ENCODE measurements at places on chromosomes 2 and 18.

GRCh38 chr2:182594286-182594685 lies 121.8 kb upstream of the DNAJC10 start:
- DNase-seq: peak; percentile 60

GRCh38 chr2:6826081-6826913 lies 39.4 kb downstream of the CMPK2 start:
- DNase-seq: peak; percentile 81

GRCh38 chr2:5695654-5696403 lies 3.6 kb downstream of the SOX11 start:
- peak; percentile 14 for DNase-seq

- DNase-seq: no peak
These were observed 83.4 kb upstream of the RGPD4 start for GRCh38 chr2:107743274-107743673.

DNA sequence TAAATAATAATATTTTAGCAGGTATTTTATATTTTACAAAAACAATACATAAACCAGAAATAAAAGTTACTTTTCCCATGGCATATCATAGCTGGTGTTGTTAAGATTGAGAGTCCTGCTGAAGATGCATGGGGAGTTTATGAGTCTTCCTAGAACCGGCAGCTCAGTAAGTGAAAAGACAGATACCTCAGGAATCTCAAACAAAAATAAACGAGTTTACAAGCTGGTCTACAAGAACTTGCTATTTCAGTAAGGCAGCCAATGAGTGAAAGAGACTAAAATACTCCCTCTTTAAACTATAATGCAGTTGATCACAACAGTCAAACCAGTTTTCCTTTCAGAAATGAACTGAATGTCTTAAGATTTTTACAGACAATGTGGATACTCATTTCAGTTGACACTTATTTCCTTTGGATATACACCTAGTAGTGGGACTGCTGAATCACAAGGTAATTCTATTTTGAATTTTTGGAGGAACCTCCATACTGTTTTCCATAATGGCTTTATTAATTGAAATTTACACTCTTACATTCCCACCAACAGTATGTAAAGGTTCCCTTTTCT lies 8.9 kb downstream of the GAREM1 start:
- no peak for DNase-seq

DNA sequence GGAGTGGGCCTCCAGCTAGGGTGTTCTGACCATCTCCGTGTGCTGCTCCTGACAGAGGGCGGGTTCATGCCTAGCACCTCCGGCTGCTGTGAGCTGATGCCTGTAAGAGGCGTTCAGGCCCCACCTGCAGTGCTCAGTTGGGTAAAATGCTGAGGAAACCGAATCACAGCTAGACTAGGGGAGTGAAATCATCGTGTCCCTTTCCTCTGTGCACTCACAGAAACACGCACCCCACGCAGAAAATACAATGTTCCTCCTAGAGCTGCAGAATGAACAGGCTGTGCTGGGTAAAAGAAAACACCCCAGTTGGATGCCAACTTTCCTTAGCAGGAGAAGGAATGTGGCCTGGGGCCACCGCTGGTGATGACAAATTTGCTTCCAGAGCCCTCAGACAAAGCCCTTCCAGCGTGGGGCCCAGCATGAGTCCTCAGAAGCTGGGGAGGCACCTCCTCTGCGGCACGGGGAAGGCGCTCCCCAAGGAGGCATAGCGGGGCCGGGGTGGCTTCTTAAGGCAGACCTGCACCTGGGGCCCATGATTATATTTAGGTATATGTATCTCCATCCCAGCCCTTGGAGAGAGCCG lies 16.3 kb upstream of the ARHGEF4 start:
- DNase-seq: peak; percentile 49

DNA sequence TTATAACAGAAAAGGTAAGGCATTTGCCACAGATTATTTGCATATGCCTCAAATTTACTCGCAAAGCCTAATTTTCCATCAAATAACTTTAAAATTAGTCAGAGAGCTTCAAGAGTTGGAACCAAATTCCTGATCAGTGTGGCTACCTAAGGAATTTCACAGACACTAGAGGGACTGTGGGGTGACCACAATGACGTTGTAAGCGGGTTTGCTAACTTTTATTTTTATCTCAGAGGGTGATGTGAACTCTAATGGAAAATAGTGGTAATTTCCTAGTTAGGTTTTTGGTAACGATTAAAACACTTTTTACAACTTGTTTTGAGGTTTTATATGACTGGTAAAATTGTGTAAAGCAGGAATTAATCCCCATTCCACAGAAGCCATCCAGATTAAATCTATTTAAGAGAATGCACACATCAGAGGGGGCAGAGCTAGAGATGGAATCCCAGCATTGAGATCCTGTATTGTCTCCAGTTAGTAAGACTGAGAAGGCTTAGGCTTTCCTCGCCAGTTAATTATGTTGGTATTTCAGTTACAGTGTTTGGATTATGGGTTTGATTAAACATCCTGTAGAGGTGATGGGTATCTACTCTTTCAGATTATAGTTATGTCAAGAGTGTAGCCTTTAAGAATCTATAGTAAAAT lies 129.0 kb downstream of the GPD2 start:
- DNase-seq: peak; percentile 69

DNA sequence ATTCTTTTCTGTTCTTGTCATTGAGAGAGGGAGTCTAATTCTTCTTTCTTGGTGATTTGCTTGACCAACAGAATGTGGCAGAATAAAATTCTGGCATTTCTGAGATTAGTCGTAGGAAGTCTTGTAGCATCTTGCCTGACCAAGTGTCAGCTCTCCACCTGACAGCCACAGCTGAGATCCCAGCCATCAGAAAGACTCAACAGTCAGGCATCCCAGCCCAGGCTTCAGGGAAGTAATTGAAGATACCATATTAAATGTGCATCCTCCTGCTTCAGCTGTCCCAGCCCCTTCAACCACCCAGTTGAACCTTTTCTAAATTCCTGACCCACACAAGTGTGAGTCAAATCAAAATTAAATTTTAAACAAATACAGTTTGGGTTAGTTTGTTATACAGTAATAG lies 208.3 kb downstream of the PIK3C3 start:
- no peak for DNase-seq

DNA sequence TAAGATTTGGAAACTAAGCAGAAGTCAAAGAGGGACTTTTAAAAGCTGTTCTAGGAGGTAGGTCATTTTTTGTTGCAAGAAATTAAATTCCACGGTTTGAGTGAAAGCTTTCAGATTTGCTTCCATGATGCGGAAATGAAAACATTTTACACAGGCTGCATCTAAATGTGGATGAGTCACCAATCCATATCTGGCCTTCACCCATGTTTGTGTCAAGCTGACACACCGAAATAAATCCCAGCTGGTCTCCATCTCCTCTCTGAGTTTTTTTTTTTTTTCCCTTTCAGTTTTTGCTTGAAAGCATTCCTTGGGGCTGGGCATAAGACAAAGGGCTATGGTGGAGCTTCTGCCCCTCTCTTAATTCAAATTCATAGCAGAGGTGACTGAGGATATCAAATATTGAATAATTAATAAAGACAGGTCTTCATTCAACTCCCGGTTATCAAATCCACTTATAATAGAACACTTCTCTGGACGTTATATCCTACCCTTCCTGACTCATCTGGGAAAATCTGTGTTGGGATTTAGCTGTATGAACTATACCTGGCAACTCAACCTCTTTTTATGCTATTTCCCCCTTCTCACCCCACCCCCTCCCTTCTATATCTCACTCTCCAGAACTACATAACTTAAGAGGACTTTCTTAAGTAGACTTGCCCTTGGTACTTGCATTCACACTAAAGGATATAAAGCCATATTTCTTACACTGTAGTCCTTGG lies 558.3 kb upstream of the GCFC2 start:
- DNase-seq: peak; percentile 21

DNA sequence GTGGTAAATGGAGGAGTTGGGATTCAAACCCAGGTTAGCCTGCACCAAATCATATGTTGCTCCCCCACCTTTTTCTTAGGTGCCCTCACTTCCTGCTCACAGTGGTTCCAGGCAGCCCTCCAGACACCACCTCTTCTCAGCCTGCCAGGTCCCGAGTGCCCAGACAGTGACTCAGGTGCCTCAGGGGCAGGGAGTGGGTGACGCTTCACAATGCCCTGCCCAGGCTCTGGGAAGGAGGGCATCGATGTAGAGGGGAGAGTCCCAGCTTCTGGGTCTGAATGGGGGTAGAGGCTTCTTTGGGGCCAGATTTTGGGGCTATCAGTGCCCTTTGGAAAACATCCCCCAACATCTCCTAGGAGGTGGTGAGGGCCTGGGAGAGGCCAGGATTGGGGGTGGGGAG lies 5.2 kb upstream of the DNAJB2 start:
- no peak for DNase-seq

GRCh38 chr18:22283397-22283796 lies 114.0 kb downstream of the GATA6 start:
- DNase-seq: no peak

GRCh38 chr18:74459889-74460288 lies 2.8 kb upstream of the DIPK1C start:
- DNase-seq: no peak

GRCh38 chr2:25165992-25166875 lies 2.1 kb downstream of the POMC start:
- DNase-seq: no peak

- DNase-seq: no peak
These were observed 259.3 kb downstream of the ZNF407 start for GRCh38 chr18:74856928-74857327.

DNA sequence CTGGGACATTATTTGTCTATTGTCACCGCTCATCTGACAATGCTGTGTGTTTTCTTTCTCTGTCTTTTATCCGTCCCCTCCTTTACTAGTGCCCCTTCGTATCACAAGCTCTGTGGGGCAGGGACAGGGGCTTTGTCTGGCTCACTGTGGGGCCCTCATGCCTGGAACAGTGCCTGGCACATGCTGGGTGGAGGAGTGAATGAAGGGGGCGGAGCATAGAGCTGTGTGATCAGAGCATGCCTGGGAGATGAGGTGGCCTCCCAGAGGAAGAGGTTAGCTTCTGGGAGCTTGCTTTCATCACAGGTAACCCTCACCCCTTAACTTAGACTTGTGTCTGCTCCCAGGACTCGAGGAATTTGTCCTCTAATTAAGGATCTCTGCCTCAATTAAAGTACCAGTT lies 16.4 kb downstream of the MTCL1 start:
- DNase-seq: peak; percentile 56

GRCh38 chr2:46362667-46363012 lies 65.4 kb downstream of the EPAS1 start:
- DNase-seq: no peak

- no peak for DNase-seq
These were observed 11.6 kb downstream of the RAMP1 start for GRCh38 chr2:237870754-237871651.

GRCh38 chr2:117972476-117973123 lies 41.3 kb downstream of the CCDC93 start:
- DNase-seq: peak; percentile 92

DNA sequence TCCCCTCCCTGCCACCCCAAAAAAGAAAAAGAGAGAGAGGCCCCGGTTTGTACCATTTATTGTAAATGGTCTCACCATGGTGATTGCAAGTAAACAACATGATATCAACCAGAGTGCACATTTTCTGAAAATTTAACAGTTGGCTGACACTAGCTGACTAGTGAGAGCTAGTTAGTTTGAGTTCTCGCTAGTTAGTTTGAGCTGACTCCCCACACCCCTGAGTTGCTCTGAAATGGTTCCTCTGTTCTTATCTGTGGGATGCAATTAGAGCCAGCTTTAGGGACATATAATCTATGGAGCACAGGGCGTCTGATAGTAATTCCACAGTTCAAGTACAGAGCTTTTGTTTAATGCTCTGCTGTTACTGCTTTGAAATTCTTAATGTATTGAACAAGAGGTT lies 13.1 kb downstream of the CASP10 start:
- no peak for DNase-seq

GRCh38 chr2:8722986-8723385 lies 41.1 kb downstream of the ID2 start:
- DNase-seq: no peak

- DNase-seq: no peak
These were observed 31.4 kb upstream of the AGAP1 start for GRCh38 chr2:235462415-235462790.

Data from fibroblast of pulmonary artery (primary cell).